ENCODE measurements at places on chromosomes 1 and 21. TPM values are rescaled to one million over a fixed set of nuclear protein-coding genes. Genes with fewer than 3 reads are reported as not detected.
A peak's percentile ranks its signal among the peaks of the same experiment; 100 is the strongest.

DNA sequence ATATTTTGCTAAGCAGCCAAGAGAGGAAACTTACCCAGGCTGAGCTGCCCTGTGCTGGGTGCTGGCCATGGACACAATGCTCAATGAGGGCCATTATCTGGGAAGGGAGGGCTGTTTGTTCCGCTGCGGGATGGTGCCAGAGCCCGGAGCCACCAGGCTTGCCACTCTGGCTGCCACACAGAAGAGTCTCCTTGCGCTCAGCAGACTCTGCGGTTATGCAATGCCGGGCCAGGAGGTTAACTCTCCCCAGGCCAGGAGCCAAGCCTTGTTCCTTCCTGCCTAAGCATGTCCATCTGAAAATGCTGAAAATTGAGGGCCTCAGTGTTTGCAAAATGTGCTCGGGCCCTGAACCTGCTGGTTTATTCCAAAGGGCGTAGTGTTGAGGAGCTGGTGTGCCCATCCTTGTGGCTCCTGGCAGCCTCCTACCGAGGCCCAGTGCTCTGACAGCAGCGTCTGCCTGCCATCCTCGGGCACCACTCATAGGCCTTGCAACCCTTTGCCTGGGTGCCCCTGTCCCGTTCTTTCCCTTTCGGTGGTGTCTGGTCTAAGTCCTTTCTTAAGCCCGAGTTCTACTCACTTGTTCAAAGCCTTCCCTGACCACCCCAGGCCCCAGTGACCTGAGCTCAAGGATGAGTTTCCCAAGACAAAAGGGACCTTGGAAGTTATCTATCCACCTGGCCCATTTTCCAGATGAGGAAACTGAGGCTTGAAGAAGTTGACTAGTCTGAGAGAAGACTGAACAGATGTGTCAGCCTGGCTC is 133.8 kb upstream of the EDN2 start:
- peak overlapping the region; percentile 68 for H3K27ac ChIP-seq
- no peak overlapping the region for H3K4me3 ChIP-seq
- no peaks in the 10 kb centered on the region for H3K36me3 ChIP-seq
- H3K4me1 ChIP-seq, result peaks cover 23% of the 10 kb centered on the region
- H3K27me3 ChIP-seq, result no peaks in the 10 kb centered on the region

DNA sequence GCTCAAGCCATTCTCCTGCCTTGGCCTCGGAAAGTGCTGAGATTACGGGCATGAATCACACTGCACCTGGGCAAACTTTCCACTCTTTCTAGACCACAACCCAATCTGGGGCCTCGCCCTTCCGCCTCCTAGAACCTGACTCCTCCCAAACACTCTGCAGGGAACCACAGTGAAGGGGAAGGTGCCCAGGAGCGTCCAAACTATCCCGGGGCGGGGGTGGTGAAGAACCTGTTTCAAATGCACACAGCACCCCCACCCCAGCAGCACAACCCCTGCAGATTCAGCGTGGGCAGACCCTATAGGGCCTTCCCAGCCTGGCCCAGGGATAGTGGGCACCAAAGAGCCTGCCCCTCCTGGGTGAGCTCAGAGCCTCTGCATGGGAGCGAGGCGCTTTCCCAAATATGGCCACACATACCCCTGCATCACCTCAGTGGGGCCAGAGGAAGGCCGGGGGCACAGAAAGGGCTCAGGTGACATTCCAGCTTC is 86.9 kb downstream of the STUM start:
- DNase-seq, result no peak
- H3K27ac ChIP-seq, result no peak overlapping the region
- peaks cover 3% of the 10 kb centered on the region for H3K4me1 ChIP-seq
- H3K36me3 ChIP-seq, result peaks cover 6% of the 10 kb centered on the region

DNA sequence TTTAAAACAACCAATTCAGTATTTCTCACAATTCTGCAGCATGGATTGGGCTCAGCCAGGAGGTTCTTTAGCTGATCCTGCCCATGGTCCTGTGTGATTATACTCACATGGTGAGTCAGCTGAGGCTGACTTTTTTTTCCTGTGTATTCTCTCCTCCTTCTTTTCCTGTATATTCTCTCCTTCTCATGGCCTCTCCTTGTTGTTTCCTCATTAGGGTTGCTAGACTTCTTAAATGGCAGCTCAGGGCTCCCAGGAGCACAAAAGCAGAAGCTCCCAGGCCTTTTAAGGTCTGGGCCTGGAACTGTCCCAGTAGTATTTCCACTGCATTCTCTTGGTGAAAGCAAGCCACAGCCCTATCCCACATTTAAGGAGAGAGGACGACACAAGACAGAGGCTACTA is 26.8 kb downstream of the VANGL1 start:
- peaks cover 46% of the 10 kb centered on the region for H3K4me1 ChIP-seq
- H3K27ac ChIP-seq, result no peak overlapping the region
- H3K27me3 ChIP-seq, result no peaks in the 10 kb centered on the region

- peaks cover 37% of the 10 kb centered on the region for H3K4me1 ChIP-seq
- no peak overlapping the region for H3K27ac ChIP-seq
- H3K27me3 ChIP-seq, result no peaks in the 10 kb centered on the region
- DNase-seq, result no peak
- no peak overlapping the region for H3K4me3 ChIP-seq
- no peaks in the 10 kb centered on the region for H3K36me3 ChIP-seq
Measured at GRCh38 chr1:229273507-229274232, 2.8 kb downstream of the RAB4A start.

GRCh38 chr1:167670563-167670962 is 40.5 kb downstream of the RCSD1 start:
- H3K4me1 ChIP-seq, result no peaks in the 10 kb centered on the region
- no peak for DNase-seq
- H3K36me3 ChIP-seq, result no peaks in the 10 kb centered on the region
- no peaks in the 10 kb centered on the region for H3K27me3 ChIP-seq

DNA sequence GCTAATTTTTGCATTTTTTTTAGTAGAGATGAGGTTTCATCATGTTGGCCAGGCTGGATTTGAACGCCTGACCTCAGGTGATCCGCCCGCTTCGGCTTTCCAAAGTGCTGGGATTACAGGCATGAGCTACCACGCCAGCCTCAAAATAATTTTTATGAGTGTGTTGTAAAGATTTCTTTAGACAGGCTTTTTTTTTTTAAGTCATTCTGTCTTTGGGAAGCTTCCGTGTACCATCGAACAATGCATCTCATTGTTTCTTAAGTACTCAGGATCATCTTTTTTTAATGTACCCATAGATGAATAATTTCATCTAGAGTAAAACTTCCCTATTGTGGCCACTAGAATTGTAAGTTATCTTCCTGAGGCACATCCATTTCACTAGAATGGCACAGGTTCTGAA is 19.6 kb upstream of the SDC3 start:
- no peaks in the 10 kb centered on the region for H3K4me1 ChIP-seq
- H3K36me3 ChIP-seq, result peaks cover 10% of the 10 kb centered on the region
- no peaks in the 10 kb centered on the region for H3K27me3 ChIP-seq
- no peak overlapping the region for H3K4me3 ChIP-seq

- no peaks in the 10 kb centered on the region for H3K27me3 ChIP-seq
- no peak overlapping the region for H3K4me3 ChIP-seq
- no peaks in the 10 kb centered on the region for H3K36me3 ChIP-seq
- no peaks in the 10 kb centered on the region for H3K4me1 ChIP-seq
Measured at GRCh38 chr1:32518976-32519375, 20.3 kb upstream of the ZBTB8A start.

DNA sequence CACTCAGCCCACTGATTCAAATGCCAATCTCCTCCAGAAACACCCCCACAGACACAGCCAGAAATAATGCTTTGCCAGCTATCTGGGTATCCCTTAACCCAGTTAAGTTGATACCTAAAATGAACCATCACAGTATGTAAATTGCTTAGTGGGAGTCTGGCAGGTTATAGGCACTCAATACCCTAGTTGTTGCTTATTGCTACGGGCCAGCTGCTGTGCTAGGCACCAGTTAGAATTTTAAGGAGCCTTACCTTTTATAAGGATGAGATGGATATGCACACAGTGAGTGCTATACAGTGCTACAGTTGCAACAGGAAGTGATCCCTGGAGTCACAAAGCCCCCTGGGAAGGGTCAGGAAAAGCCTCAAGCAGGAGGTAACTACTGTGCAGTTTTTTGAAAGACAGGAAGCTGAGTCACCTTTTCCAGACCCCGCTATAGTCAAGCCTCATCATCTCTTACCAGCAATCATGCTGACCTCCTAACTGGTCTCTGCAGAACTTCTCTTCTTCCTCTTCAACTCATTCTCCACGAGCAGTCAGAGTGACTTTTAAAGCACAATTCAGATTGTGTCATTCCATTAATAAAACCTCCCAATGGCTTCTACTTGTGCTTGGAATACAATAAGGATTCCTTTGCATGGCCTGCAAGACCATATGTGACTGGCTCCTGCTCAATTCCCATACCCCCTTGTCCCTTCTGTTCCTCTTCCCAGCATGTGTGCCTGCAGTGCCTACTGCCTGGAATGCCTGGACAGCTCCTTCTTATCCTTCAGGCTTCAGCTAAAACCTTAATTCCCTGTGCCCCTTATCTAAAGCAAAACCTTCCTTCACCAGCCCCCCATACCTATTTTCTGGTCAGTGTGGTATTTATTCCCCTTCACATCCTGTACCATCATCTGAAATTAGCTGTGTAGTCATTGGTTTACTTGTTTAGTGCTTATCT is 10.4 kb upstream of the TLR5 start:
- peaks cover 4% of the 10 kb centered on the region for H3K4me1 ChIP-seq
- H3K36me3 ChIP-seq, result no peaks in the 10 kb centered on the region
- no peaks in the 10 kb centered on the region for H3K27me3 ChIP-seq
- H3K27ac ChIP-seq, result no peak overlapping the region
- DNase-seq, result no peak
- no peak overlapping the region for H3K4me3 ChIP-seq

GRCh38 chr1:184019069-184019468 is 18.5 kb downstream of the COLGALT2 start:
- no peaks in the 10 kb centered on the region for H3K27me3 ChIP-seq
- H3K36me3 ChIP-seq, result no peaks in the 10 kb centered on the region
- H3K4me1 ChIP-seq, result peaks cover 34% of the 10 kb centered on the region
- DNase-seq, result peak; percentile 8
- H3K4me3 ChIP-seq, result no peak overlapping the region

DNA sequence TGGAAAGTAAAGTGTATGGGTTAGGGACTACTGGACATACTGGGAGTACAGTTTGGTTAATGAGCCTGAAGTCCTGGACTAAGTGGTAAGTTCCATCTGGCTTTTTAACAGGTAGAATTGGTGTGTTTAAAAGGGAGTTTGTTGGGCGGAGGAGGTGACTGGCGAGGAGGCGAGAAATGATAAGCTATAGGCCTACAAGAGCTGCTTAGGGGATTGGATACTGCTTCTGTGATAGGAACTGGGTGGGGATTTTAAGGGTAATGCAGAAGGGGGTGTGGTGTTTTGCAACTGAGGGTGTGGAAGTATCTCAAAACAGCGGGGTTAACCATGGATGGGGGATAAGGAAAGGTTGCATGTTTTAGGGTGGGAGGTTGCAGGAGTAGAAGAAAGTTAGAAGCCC is 3.5 kb downstream of the ERVH48-1 start:
- H3K4me1 ChIP-seq, result peaks cover 5% of the 10 kb centered on the region
- no peaks in the 10 kb centered on the region for H3K27me3 ChIP-seq
- DNase-seq, result no peak
- H3K27ac ChIP-seq, result no peak overlapping the region
- H3K4me3 ChIP-seq, result no peak overlapping the region
- no peaks in the 10 kb centered on the region for H3K36me3 ChIP-seq

DIO1 gene
- total RNA-seq, result 219 TPM

OR14K1 gene
- total RNA-seq, result 1.1 TPM

B4GALT2 gene
- total RNA-seq, result 23.0 TPM

TMEM125 gene
- 59.0 TPM for total RNA-seq

EXO5 gene
- total RNA-seq, result 12.2 TPM

All from thyroid gland (tissue), 4 donors.